ENCODE measurements at places on chromosomes 3 and 15.

DNA sequence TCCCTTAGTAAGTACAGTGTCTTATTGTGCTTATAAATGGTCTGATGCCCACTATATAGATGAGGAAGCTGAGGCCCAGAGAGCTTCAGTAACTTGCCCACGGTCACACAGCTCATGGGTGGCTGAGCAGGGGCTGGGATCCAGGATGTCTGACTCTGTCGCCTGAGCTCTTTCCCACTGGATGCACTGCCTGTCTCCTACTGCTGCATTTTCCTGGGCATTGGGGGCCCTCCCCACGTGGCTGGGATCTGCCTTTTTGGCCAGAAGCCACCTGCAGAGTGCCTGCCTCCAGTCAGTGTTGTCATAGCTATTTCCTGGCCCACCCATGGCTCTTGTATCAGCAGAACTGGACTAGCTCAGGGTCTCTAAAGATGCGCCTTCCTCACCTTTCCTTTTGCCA lies 57.5 kb upstream of the TAMM41 start:
- DNase-seq: no peak

DNA sequence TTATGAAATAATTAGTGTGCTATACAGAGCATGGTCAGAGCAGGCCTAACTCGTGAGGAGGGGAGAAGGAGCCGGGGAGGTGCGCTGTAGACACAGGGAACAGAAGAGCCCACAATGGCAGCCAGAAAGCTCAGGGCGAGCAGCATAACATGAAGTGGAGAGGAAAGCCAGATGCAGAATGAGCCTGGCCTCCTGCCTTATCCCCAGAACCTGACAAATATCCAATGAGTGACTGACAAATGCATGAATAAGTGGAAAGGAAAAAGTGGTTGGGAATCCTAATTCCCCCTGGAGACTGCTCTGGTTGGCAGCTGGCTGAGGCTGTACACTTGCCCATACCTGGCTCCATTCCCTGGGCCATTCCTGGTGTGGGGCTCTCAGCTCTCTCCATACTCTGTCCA lies 9.2 kb upstream of the MST1R start:
- DNase-seq: peak; percentile 45

DNA sequence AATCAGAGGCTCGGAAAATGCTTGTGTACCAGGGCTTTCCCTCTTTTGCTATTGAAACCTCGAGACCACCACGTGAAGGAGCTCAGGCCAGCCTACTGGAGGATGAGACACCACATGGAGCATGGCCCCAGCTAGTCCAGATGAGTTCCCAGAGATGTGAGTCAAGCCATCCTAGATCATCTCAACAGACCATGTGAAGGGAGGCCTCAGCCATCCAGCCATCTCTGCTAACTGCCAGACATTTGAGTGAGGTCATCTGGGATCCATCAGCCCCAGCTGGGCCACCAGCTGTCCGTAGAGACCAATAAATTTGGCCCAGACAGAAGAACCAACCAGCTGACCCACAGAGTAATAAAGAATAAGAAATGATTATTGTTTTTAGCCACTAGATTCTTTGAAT lies 62.8 kb upstream of the PROK2 start:
- no peak for DNase-seq

DNA sequence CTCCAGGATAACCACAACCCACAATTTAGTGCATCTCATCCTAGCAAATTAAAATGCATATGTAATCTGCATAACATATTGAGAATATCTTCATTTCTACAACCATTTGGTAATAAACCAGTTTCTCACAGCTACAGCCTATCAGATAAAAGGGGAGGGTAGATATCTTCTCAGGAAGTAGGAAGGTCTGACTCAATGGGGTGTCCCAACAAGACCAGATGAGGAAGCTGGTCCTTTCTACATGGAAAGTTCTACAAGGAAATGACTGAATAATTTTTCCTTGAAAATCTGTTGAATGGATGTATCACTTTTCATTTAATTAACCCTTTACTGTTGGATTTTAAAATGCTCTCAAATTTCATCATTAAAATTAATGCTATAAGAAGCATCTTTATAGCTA lies 17.4 kb upstream of the TMPRSS7 start:
- no peak for DNase-seq

- no peak for DNase-seq
Measured at GRCh38 chr3:140626856-140627255, 51.0 kb upstream of the TRIM42 start.

GRCh38 chr3:33807191-33807590 lies 8.8 kb downstream of the PDCD6IP start:
- no peak for DNase-seq

DNA sequence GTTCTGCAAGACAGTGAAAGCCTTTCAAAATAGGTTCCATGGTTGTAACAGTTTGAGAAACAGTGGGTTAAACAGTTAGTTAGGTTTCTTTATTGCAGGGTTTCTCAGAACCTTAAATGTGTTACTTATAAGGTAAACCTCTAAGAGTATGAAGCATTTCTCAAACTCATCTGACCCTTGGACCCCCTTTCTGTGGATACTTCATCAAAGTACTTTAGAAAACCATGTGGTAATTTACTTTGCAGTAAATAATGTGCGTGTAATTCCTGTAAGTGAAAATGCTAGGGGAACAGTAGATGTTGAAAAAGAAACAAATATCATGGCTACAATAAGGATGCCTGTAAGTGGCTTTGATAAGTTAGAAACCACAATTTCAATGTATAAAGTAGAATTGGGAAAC lies 354.6 kb upstream of the RARB start:
- DNase-seq: no peak

DNA sequence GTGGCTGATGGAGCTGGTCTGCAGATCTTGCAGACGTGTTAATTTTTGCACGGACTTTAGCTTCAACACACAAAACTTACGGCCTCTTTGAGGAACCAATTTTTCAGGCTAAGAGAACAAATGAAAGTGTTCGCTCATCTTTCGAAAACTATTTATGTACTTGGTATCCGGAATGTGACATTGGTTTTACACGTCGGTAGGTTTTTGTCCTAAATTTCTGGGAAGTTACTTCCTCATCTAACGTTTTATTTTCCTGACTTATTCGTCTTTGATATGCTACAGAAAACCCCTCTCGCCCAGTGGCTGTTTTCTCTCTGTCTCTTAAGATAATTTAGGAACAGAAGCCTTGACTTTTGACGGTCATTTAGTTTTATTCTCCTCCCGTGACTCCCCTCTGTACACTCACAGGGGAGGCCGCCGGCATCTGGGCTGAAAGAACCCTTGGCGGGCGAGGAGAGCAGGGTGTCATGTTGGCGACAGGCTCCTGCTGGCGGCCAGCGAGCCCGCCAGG lies 834 bp upstream of the GREM1 start:
- DNase-seq: no peak

GRCh38 chr3:147173257-147173656 lies 233.1 kb downstream of the ZIC4 start:
- DNase-seq: no peak

DNA sequence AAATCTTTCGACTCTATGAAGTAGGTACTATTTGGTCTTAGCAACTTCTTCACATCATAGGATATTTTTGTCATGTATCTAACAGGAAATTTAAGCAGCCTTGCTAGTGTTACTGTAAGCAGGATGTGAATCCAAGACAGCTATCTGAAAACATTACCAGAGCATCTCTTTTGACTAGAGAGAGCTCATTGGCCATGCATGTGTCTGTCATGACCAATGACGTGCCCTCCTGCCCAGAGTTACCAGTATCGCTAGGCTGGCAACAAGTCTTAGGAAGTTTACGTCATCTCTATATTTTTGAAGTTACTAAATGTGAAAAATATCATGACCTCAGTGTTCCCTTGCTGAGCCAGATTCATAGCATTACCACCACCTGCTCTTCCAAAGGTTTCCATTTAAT lies 130.9 kb upstream of the TP63 start:
- DNase-seq: no peak

DNA sequence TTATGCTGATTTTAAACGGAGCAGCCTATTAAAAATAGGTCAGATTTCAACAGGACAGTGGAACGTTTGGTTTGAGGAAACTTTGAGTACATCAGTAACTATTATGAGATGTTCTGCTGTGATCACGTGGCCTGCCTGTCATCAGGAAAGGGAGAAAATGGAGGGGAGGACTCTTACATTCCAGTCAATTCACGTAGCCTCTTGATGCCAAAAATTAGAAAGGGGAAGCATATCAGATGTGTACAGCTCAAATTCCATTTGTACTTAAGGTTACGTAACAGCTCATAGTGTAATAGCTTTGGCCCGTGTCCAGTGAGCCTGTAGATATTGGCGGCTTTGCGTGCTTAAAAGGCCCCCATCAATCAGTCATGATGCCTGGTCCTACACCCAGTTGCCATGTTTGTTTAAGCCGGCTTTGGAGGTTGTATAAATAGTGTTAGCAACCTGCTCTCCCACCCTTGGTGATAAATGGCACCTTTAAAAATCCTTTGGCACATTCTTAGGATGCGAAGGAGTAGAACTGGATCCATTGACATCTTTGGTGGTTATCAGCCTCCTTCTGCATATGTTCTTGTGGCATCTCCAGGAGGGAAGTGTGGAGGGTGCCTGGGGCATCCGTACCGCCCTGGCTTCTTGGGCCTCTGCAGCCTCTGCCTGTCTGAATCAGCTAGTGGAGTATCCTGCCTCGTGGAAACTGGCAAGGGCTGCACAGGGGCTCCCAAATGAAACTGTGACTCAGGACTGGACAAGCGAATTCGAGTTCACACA lies 163.9 kb downstream of the THSD4 start:
- no peak for DNase-seq

- no peak for DNase-seq
Measured at GRCh38 chr15:65870889-65871533, 1.7 kb downstream of the RAB11A start.

DNA sequence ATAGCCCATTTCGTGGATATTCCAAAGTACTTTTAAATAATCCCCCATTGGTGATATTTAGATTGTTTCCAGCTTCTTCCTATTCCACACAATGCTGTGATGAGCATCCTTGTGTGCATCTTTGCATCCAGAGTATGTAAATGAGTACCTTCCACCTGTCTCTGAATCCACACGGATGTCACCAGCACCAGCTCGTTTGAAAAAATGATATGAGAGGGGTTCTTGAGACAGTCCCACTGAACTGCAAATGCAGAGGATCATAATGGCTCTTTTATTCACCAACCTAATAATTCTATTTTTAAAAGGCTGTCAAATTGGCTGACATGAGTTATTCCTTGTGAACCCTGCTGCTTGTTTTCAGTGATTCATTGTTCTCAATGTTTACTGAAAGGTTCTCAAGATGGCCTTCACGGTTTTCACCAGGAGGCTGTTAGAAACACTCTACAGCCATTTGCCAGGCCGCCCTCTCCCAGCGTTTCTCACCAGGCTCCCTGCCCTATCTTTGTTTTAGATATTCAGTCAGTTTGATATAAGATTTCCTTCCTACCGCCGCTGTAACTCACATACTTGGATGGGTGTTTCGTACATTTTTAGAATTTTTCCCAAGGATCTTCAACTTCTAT lies 96.7 kb upstream of the PTPRG start:
- no peak for DNase-seq

DNA sequence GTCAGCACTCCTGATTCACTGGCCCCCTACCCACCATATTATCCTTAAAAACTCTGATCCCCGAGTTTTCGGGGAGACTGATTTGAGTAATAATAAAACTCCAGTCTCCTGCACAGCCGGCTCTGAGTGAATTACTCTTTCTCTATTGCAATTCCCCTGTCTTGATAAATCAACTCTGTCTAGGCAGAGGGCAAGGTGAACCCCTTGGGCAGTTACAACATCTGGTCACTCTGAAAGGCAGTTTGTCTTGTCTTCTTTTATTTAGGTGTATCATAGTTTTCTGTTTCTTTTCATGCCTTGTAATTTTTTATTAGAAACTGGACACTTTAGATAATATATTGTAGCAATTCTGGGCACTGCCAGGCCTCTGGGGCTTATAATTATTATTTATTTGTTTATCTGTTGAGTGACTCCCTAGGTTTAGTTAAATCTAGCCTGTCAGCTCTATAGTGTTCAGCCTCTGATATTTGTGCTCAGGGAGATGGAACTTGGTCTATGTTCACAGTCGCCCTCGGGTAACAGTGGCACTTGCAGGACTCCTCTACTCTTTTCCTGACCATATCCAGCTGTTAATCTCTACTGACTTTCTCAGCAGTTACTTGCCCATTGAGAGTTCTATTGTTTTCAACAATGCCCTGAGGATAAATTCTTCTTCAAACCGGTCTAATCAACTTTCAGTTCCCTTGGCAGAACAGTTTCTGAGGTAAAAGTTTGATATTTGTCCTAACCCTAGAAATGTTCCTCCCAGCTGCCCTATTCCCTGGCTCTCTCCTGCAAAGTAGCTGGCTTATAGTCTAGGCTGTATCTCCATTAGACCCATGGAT lies 15.5 kb upstream of the PLAAT1 start:
- no peak for DNase-seq

DNA sequence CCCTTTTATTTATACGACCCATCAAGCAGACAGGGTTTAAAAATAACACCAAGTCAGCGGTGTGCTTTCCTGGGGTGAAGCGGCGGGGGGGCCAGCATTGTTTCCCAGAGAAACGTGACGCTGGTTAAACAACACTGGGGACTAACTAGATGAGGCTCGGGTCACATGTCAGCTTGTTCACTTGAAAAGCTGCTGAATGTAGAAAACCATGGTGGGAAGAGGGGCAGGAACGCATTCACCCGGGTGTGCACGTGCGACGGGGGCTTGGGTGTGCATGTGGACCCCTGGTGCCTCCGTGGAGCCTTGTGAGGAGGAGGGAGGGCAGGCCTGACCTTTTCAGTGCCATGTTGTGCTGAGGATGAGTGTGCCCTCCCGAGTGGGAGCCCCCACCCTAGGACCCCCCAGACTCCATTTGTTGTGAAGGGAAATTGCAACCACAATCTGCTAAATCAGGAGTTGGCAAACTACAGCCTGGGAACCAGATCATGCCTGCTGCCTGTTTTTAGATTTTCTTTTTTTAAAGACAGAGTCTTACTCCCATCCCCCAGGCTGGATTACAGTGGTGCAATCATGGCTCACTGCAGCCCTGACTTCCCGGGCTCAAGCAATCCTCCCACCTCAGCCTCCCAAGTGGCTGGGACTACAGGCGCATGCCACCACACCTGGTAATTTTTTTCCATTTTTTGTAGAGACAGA lies 70.4 kb upstream of the CMTM7 start:
- DNase-seq: no peak

DNA sequence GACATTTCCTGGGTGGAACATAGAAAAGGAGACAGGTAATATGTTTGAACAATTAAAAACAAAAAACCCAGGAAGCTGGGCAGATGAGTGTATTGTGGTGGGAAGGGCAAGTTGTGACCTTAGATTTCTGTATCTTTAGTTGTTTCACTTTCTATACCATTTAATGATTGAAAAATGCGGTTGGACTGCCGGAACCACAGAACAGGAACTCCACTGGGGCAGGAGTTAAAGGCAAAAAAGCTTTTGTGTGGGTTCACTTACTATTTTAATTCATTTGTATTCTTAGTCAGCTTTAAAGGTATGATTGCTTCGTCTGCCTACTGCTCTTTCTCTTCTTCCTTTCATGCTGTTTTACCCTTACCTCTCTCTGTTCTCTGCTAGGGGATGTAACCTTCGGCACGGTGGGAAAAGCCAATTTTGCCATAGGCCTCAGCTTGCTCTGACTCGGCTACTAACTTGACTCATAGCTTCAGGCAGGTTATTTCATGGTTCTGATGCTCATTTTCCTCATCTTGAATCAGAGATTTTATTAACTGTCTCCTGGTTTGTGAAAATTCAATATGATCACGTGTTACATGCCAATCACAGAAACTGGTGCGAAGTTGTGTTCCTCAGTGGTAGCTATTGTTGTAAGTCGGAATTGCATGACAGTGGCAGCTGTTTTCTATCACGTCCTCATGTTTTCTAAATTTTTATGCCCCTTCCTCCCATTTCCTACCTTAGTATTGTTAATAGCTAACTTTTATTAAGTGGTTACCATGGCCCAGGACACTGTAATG lies 1.6 kb upstream of the MCTP2 start:
- no peak for DNase-seq

GRCh38 chr3:112967828-112968227 lies 7.1 kb downstream of the CD200R1 start:
- no peak for DNase-seq
